ENCODE measurements at places on chromosomes 5 and 9.

DNA sequence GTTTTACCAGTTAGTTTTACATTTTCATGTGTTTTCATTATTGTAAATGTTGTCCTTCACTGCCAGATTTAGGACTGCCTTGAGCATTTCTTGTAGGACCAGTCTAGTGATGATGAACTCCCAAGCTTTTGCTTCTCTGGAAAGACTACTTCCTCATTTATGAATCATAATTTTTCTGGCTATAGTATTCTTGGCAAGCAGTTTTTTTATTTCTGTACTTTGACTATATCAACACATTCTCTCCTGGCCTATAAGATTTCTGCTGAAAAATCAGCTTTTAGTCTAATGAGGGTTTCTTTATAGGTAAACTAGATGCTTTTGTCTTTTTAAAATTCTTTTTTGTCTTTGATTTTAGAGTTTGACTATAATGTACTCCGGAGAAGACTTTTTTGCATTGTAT lies 256.8 kb upstream of the GRAMD2B start:
- no peak for DNase-seq

GRCh38 chr5:15691521-15691920 lies 191.5 kb downstream of the FBXL7 start:
- no peak for DNase-seq

DNA sequence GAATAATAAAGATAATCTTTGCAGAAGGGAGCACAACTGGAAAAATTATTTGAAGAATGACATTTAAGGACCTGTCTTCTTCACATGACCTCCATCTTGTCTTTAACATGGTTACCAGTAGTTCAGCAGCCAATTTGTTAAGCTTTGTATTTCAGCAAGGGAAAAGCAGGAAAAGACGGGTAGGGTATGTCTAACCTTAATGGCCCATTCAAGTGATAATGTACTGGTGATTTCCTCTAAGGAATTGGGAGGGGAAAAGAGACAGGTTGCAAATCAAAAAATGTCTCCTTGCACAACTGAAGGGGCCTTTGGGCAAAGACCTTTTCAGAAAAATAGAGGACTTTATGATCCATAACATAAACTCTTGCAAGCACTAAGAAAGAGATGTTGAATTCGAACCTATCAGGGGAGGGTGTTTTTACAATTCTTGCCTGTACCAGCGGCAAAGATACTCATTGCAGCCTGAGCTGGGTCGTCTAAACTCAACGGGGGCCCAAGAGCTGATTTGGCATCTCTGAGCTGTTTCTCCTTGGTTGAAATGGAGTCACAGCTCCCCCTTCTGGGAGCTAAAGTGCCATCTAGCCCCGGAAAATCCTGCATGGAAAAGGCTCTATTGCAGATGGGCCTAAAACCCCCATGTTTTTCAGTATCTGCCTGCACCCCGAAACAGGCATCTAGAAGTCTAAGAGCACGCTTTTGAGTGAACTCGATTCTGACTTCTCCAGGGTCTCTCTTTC lies 3.8 kb downstream of the BRINP1 start:
- peak; percentile 33 for DNase-seq

DNA sequence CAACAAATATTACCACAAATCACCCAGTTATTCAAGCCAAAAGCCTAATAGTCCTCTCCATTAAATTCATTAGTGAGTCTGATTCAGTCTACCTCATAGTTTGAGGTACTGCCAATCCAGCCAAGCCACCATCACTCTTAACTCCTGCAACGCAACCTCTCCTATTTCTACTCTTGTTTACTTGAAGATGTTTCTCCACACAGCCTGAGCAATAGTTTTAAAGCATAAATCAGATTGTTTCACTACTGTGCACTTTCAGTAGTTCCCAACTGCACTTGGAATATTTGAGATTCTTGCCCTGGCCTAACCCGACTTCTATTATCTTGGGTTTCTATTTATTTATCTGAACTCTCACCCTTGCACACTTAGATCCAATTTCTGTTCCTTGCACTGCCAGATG lies 85.5 kb downstream of the YIPF5 start:
- no peak for DNase-seq

DNA sequence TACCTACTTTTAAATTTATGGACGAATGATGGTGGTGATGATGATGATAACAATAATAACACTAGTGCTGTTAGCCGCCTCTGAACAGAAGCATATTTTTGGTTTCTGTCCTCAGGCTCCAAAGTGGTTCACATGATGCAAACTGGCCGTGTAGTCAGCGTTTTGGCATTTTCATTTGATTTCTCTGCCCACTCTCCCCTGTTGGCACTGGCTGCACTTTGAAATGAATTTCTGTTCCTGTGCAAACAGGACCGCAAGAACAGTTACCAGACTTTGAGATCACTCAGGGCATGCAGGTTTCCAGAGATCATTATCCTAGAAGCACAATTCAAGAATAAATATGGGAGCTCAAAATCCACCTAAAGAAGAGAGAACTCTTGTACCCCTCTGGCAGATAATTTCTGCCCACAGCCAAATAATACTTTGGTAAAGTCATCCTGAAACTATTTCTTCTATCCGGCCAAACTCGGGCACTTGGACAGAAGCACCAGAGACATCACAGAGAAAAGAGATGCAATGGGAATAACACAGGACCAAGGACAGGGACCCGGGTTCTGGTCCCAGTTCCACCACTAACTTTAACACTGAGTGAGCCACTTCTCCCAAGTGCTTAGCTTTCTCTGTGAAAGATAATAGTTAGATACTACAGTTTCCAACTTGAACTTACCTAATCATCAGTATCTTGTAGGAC lies 201.7 kb upstream of the PTGER4 start:
- peak; percentile 7 for DNase-seq

DNA sequence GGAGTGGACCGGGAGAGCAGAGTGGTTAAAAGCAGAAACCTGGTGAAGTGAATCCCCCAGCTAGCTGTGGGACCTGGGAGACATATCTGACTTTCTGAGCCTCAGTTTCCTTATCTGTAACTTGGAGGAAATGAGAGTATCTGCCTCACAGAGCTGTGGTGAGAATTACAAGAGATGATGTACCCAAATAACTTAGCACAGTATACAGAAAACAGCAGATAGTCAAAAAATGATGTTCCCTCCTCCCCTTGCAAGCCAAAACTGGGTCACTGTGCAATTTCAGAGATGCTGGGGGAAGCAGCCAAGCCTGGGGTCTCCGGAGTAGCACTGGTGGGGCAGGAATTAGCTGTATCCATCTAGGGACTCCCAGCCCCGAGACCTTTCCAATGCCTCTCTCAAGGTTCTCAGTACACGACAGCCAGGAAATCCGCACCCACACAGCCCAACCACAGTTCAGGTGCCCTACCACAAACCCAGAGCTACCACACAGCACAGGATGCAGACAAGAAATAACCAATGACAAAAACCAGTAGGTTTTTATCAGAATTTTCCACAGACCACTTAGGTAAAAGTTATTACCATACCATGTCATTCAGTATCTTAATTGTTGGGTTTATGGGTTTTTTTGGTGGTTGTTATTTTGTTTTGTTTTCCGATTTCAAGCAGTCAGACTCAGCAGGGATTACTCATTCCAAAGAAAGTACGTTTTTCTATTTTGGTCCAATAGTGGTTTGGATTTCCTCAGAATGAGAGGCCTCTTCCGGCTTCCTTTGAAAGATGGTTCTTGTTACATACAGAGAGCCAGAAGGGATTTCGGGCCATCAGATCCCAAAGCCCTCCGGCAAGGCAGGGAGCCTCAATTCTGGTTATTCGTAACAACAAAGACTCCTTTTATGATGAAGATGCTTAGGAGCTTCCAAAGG lies 4.9 kb upstream of the HRH2 start:
- no peak for DNase-seq

DNA sequence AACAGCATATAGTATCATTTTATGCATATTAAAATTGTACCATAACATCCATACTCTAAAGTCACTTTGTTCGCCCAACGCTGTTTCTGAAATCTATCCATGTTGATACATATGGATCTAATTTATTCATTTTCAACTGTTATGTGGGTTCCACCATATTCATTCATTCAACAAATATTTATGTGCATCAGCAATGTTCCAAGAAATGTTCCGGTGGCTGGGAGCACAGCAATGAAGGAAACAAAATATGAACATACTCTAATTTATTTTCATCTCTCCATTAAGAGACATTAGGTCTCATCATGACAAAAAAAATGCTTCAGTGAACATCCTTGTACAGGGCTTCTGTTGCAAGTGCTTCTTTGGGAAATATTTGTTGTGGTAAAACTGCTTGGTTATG lies 75.4 kb downstream of the MARCHF3 start:
- DNase-seq: no peak

DNA sequence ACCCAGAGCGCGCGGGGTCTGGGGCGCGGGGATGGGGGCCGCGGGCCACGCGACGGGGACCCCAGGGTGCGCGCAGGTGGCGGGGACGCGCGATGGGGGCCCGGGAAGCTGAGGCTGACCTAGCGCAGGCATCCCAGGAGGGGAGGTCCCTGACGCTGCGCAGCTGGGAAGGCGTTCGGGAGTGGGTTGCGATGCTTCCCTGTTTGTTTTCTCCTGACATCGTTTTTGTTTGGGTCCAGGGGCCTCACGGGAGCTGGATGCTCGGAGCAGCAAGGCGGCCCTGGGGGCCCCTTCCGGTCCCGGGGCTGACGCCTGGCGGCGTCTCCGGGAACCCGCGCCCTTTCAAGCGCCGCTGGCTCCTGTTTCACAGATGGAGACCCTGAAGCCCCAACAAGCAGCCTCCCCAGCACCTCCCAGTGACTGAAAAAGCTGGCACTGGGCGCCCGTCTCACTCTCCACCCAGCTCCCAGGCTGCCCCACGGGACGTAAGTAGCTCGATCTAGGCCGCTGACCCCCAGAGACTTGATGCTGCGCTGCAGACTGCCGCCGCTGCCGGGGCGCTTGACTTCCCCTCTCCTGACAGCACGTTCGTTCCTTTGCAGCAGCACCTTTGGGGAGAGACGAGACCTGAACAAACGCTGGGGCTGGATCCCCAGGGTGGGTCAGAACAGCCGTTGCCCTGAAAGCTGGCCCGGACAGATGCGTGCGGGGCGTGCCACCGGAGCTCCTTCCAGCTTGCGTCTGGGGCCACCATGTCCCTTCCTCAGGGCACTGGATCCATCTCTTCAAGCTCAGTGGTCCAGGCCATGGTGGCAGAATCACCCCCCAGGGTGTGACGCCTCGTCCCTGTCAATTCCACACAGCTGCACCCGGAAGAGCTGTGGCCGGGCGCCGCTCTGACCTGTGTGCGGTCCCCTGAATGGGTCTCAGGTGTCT lies 593 bp downstream of the BRD3OS start:
- peak; percentile 7 for DNase-seq

DNA sequence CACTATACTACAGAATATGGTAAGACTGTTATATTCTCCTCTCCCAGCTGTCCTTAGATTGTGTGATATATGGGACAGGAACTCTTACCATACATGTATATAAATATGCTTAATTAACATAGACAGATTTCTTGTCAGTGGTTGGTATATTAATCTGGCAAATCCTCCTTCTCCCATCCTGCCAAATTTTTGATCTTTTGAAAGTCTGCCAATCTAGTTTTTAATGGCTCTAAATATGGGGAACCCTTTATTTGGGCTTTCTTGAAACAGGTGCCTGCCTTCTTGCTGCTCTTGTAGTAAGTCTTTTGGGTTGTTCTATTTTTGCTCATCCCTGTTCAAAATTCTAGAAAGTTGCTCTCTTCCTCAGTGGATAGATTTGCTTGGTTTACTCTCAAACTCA lies 63.5 kb downstream of the SPATA31D1 start:
- no peak for DNase-seq

DNA sequence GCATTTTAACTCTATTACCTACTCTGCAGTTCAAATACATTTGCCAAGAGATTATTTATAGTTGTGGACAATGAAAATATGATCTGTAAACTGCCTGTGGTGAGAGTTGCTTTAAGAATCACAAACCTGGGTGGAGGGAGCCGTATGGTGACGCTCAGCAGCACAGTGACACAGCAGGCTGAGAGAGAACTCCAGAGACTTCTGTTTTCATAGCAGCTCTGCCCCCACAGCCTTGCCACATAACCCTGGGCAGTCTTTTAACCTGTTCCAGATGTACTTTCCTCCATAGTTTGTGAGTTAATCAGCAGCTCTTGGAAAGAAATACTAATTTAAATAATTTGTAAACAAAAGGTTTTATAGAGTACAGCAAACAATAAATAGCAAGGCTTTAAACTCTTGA lies 450.5 kb downstream of the ELAVL2 start:
- DNase-seq: no peak

DNA sequence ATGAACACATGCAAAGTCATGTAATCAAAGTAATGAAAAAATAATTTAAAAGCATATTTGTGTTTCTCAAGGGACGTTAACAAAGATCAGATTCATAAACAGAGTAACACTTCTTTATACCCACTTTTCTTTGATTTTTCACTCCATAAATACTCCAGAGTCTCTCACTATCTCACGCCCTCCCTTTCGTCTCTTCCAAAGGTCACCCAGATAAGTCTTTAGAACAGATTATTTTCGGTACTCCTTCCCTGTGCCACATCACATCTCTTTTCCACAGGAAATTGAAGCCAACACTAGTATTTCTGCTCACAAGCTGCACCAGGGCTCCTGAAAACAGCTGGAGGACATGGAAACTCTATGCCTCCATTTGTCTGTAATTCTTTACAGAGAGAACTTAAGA lies 15.4 kb upstream of the ALDOB start:
- no peak for DNase-seq

DNA sequence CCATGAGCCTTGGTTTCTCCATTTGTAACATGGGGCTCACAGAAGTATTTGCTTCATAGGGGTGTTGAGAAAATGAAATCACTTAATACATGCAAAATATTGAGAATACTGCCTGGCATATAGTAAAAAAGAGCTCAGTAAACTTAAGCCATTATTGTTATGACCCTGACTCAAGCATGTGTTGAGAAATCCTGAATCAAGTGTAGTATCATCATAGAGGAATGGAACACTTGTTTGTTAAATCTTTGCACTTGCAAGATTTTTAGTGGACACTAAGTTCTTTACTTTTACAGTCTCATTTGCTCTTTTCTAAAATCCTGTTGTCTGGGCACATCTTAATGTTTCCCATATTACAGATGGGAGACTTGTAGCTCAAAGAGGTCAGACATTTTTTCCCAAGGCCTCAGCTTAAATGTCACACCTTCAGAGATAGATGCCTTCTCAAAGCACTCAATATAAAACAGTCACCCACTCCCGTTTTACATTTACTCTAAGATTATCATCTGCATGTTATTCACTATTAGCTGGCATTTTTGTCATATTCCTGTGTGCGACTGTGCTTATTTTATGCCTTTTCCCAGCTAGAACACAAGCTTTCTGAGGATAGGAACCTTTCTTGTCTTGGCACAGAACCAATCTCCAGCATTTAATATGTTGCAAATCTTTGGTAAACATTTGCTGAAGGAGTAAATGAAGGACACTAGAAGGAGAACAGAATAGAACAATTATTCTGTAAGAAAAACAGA lies 250.0 kb upstream of the TNC start:
- peak; percentile 71 for DNase-seq

GRCh38 chr5:100644185-100644584 lies 109.0 kb downstream of the FAM174A start:
- peak; percentile 98 for DNase-seq

GRCh38 chr9:121840838-121841760 lies 189.7 kb downstream of the DAB2IP start:
- peak; percentile 12 for DNase-seq

DNA sequence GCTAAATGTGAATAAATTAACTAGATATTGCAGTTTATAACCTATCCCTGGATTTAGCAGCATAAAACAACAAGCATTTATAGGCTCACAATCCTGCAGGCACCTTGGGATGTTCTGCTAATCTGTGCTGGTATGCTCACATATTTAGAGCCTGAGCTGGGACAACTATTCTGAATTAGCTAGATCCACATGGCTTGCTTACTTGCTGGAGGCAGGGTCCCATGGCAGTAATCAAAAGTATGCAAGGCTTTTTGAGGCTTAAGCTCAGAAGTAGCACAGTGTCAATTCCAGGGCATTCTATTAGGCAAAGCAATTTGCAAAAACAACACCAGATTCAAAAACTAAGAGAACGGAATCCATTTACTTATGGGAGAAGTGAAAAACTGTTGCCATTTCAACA lies 745.0 kb upstream of the ACO1 start:
- DNase-seq: no peak

Data from renal cortical epithelial cell (primary cell).